ENCODE measurements at places on chromosomes 7 and 10. TPM values are rescaled to one million over a fixed set of nuclear protein-coding genes. Genes with fewer than 3 reads are reported as not detected.
A peak's percentile ranks its signal among the peaks of the same experiment; 100 is the strongest.

Gene ADCYAP1R1
- not detected for total RNA-seq

Gene CPXM2
- not detected for total RNA-seq

Gene PDE6C
- not detected for total RNA-seq

Gene MNX1
- 2.7 TPM for total RNA-seq

Gene FEZF1
- 0.17 TPM for total RNA-seq

Gene GTF2I
- 58.4 TPM for total RNA-seq

Gene HTRA1
- 40.7 TPM for total RNA-seq

Gene DDX50
- total RNA-seq = 49.1 TPM

Gene FAM13C
- 0.10 TPM for total RNA-seq

Gene ADAM8
- 2.5 TPM for total RNA-seq

Gene WAPL
- total RNA-seq = 47.3 TPM

Gene BAIAP2L1
- 31.5 TPM for total RNA-seq

Gene HOXA6
- 8.3 TPM for total RNA-seq

Gene GIGYF1
- total RNA-seq = 17.2 TPM

Gene OR9A2
- total RNA-seq = not detected

Gene HYCC1
- 30.7 TPM for total RNA-seq

DNA sequence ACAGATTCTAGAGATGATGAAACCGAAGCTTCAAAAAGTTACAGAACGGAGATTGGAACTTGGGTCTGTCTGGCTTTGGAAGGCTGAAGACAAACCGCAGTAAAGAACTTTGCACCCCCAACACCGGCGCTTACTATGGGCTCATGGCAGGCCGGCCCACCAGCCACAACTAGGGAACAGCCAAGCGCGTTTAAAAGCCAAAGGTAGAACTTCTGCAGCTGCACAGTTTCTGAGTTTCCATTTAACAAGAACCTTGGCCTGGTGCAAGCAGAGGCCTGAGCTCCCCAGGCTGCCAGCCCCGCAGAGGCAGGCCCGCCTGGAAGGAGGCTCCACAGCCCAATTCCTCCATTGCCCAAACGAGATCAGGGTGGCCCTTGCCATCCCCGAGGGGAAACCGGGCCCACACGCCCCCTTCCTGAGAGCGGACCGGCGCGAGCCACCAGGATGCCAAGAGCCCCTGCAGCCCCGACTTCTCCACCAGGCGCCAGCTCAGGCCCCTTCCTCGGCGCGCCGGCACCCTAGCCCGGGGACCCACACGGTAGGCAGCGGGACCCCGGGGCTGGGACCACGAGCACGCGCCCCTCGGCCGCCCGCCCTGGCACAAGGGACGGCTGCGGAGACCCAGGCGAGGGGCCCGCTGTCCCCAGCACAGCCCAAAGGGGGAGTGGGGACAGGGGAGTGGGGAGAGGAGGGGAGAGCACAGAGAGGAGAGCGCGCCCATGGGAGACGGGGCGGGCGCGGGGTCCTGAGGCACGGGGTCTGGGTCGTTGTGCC is 566 bp downstream of the MAD1L1 start:
- no peak for DNase-seq

DNA sequence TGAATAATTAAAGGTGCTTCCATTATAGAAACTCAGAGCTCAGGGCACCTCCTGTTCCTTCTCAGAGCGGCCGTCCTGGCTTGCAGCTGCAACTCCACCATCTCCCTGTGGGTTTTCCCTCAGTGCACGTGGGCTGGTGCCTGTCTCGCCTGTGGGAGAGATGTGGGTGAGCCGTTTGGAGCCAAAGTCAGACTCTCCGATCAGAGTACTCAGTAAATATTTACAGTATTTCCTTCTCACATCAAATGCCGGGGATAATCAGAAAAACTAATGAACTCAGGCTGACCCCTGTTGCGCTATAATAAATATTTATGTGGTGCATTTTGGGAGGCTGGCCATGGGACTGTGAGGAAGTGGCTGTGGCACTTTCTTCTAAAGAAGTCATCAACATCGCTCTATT is 155.8 kb upstream of the HABP2 start:
- no peak for DNase-seq

GRCh38 chr10:35961501-35961900 is 319.4 kb upstream of the FZD8 start:
- DNase-seq = no peak

- no peak for DNase-seq
Observed at GRCh38 chr7:155928583-155928982, 116.3 kb upstream of the SHH start.

DNA sequence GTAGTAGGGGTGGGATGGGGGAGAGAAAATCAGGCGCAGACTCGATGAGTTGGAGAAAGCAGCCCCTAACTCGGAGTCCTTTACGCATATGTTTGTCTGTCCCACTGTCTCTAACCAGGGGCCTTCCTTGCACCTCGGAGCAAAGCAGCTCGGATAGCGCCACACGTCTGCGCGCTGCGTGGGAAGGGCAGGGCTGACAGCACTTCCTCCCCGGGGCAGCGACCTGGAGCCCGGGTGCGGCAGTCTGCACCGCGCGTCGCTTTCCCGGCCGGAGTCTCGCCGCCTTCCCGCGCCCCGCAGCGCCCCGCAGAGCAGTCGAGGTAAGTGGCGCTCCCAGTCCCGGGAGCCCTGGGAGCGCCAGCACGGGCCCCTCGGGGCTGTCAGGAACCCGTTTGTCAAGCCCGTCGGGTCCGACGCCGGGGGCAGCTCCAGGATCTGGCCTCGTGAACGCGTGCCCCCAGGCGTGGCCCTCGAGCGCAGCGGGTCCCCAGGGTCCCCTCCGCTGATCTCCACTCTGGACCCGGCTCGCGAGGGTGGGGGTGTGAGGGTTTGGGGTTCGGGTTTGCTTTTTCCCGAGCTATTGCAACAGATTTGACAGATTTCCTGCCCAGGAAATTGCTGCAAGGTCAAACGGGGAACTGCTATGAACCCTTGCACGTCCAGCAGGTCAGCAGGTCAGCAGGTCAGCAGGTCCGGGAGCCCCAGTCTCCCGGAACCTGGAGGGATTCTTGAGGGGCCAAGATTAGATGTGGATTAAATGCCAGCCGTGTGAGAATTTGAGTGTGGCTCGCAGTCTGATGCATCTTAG is 597 bp downstream of the APBB1IP start:
- no peak for DNase-seq

DNA sequence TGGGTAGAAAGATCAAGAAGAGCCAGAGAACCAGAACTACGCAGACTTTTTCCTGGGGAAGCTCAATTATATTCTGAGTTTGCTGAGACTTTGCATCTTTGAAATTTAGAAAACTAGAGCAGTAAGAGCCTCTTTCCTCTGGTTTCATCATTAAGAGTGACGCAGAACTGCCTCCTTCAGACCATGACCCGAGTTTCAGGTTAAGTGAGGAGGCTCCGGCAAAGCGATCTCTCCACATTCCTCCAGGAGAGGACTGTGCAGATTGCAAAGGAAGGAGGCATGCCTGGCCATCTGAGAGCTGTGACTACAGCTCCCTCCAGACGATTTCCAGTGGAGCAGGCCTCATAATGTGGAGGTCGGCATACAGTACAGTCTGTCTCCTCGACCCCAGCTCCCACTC is 115.8 kb upstream of the LANCL2 start:
- DNase-seq = no peak

- DNase-seq = no peak
Observed at GRCh38 chr10:110985497-110986275, 66.3 kb downstream of the SHOC2 start.

- peak; percentile 31 for DNase-seq
Observed at GRCh38 chr7:150876817-150877526, 24.7 kb downstream of the AOC1 start.

- DNase-seq = no peak
Observed at GRCh38 chr10:98039690-98040381, 9.4 kb upstream of the CRTAC1 start.

- no peak for DNase-seq
Observed at GRCh38 chr10:124482876-124483275, 21.3 kb downstream of the LHPP start.

DNA sequence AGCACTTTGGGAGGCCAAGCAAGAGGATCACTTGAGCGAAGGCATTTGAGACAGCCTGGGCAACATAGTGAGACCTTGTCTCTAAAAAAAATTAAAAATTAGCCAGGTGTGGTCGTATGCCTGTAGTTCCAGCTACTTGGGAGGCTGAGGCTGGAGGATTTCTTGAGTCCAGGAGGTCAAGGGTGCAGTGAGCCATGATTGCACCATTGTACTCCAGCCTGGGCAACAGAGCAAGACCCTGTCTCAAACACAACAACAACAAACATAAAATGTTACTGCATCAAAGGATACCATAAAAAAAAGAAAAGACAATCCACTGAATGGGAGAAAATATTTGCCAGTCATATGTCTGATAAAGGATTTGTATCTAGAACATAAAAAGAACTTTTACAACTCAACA is 60.5 kb downstream of the TACR2 start:
- DNase-seq = no peak

- no peak for DNase-seq
Observed at GRCh38 chr10:121332829-121333765, 265.1 kb downstream of the FGFR2 start.

DNA sequence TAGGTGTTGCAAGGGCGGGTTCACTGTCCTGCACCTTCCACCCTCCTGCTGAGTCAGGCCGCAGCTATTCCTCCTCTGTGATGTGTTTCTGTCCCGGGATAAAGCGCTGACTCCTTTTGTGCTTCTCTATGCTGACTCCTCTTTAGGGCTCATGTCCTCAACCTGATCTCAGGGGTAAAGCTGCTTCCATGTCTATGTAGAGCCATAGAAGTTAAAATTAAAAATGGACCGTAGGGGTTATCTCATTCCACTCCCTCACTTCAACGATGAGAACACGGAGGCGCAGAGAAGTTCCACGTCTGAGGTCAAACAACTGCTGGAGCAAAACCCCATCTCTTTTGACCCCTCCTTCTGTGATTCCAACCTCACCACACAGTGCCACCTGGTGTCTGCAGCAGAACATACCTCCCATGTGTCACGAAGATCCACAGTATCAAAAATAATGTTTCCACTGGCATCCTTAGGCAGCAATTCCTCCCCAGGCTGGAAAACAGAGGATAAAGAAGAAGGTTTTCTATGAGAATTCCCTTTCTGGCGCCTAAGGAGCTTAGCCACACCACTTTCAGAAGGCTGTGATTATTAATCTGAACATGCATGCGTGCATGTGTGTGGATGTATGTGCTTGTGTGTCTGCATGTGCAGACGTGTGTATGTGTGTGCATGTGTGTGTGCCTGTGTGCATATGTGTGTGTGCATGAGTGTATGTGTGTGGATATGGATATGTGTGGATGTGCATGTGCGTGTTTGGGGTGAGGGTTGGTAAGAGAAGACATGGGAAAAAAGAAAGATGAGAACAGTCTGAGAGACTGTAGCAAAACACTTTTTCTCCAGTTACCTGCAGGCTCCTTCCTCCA is 81.2 kb upstream of the UCN3 start:
- DNase-seq = peak; percentile 85

GRCh38 chr7:114932991-114933390 is 11.1 kb downstream of the MDFIC start:
- DNase-seq = no peak

DNA sequence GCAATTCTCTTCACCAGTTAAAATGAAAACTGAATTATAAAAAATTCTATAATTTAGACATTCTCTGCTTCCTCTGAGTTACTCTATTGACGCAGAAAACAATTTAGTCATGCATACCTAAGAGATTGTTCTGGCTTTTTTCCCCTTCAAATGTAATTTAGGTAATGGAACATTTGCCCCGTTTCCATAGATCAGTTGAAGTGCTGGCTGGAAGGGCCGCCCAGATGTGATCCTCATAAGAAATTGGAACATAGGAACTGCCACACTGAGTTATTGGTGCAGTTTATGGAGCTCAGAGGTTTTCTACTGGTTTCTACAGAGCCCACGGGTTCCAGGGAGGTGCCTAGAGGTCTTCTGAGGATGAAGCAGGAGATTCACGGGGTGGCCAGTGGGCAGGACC is 581.7 kb downstream of the SDK1 start:
- no peak for DNase-seq

GRCh38 chr7:91425149-91425548 is 160.9 kb downstream of the FZD1 start:
- DNase-seq = no peak

DNA sequence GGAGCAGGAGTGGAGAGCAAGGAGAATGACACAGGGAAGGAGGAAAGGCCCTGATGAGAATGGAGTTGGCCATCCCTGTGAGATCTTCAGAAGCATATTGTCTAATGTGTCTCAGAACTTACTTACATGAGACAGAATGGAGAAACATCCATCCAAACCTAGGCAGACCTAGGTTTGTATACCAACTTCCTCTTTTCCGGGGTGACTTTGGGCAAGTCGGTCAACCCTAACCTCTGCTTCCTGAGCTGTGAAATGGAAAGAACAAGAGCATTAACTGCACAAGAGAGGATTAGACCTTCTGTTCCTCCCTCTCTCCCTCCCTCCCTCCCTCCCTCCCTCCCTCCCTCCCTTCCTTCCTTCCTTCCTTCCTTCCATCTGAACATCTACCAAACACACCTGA is 4.5 kb downstream of the GHRHR start:
- no peak for DNase-seq

DNA sequence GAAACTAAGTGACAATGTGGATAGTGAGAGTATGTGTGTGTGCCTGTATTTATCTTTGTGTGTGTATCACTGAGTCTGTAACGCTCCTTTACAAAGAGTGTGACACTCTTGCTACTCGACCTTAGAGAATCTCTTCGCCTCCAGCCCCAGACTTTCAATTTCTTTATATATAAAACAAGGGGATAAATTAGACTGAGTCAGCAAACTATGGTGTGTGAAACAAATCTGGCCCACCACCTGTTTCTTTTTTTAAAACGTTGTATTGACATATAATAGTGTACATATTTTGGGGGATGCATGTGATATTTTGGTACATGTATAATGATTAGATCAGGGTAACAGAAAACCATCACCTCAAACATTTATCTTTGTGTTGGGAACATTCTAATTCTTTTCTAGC is 240.5 kb downstream of the KCNMA1 start:
- DNase-seq = no peak

DNA sequence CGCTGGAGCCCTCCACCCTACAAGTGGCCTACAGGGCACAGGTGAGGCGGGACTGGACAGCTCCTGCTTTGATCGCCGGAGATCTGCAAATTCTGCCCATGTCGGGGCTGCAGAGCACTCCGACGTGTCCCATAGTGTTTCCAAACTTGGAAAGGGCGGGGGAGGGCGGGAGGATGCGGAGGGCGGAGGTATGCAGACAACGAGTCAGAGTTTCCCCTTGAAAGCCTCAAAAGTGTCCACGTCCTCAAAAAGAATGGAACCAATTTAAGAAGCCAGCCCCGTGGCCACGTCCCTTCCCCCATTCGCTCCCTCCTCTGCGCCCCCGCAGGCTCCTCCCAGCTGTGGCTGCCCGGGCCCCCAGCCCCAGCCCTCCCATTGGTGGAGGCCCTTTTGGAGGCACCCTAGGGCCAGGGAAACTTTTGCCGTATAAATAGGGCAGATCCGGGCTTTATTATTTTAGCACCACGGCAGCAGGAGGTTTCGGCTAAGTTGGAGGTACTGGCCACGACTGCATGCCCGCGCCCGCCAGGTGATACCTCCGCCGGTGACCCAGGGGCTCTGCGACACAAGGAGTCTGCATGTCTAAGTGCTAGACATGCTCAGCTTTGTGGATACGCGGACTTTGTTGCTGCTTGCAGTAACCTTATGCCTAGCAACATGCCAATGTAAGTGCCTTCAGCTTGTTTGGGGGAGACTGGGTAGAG is at the start of gene COL1A2:
TSS of gene COL1A2 (plus strand) at position 459 of the 704 bp plus-strand sequence. CDS start at position 596, 137 bp downstream.
- DNase-seq = no peak

GRCh38 chr10:35675846-35676245 is 33.8 kb upstream of the FZD8 start:
- no peak for DNase-seq

GRCh38 chr7:123771256-123771655 is 22.5 kb upstream of the WASL start:
- DNase-seq = no peak

- no peak for DNase-seq
Observed at GRCh38 chr10:95513941-95514392, 47.2 kb downstream of the SORBS1 start.

GRCh38 chr7:84176716-84177115 is 17.9 kb downstream of the SEMA3A start:
- DNase-seq = no peak

Measured in NCI-H460 (cell line).